ENCODE measurements at places on chromosomes 12 and 14.

- no peak for DNase-seq
These were observed 51.5 kb upstream of the CMKLR1 start for GRCh38 chr12:108390495-108391203.

GRCh38 chr12:46370792-46371717, 1.5 kb downstream of the SLC38A2 start:
- DNase-seq = peak; percentile 85

- no peak for DNase-seq
These were observed 124.2 kb upstream of the MIS18BP1 start for GRCh38 chr14:45377166-45377565.

DNA sequence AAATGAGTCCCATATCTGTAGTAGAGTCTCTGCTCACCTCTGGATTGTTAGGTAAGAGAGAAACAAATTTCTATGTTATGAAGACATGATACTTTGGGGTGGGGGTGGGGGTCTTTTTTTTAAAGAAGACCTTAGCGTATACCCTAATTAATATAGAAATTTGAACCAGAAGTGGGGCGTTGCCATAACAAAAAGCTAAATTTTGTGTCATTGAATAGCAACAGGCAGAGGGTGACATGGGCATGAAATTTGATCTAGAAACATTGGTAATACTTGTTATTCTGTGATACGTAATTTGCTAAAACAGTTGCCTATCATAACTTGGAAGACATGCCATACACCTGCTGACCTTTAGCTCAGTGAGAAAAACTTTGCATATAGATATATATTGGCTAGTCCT, 92.3 kb upstream of the SLC38A2 start:
- DNase-seq = no peak

- no peak for DNase-seq
These were observed 61.4 kb upstream of the MANSC4 start for GRCh38 chr12:27841392-27841882.

- DNase-seq = no peak
These were observed 8.0 kb upstream of the KRT8 start for GRCh38 chr12:52912711-52913430.

DNA sequence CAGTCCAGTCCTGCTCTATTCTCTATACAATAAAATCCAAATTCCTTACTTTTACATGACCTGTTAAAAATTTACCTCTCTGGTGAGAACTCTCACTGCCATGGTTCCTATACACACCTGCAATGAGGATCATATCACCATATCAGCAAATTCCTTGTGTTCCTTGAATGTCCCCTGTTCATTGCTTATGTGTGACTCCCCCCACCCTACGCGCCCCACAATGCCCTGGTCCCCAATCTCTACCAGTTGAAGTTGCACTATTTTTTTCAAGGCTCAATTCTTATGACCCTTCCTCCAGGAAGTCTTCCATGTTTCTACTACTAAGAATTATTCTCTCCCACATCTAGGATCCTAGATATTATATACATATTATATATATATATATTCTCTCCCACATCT, 82.2 kb upstream of the NEDD1 start:
- no peak for DNase-seq

GRCh38 chr12:32644431-32644830, 34.7 kb upstream of the DNM1L start:
- DNase-seq = no peak

GRCh38 chr14:103905842-103906456, 22.3 kb upstream of the TDRD9 start:
- no peak for DNase-seq

DNA sequence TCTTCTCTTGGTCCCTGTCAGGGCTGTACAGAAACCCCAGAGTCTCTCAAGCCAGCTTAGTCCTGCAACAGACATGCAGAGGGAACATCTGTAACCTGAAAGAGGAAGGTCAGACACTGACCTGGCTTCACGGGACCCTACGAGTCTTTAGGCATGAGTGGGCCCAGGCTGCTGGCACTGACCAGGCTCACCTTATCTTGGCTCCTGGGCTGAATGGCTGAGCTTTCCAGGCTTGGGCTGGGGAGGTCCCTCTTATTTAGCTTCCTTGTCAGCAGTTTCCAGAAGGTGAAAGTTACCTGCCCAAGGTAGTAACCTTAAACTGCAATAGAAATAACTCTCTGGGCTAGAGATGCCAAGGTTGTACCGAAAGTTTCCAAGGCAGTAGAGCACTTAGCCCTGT, 58.4 kb upstream of the FUT8 start:
- no peak for DNase-seq

DNA sequence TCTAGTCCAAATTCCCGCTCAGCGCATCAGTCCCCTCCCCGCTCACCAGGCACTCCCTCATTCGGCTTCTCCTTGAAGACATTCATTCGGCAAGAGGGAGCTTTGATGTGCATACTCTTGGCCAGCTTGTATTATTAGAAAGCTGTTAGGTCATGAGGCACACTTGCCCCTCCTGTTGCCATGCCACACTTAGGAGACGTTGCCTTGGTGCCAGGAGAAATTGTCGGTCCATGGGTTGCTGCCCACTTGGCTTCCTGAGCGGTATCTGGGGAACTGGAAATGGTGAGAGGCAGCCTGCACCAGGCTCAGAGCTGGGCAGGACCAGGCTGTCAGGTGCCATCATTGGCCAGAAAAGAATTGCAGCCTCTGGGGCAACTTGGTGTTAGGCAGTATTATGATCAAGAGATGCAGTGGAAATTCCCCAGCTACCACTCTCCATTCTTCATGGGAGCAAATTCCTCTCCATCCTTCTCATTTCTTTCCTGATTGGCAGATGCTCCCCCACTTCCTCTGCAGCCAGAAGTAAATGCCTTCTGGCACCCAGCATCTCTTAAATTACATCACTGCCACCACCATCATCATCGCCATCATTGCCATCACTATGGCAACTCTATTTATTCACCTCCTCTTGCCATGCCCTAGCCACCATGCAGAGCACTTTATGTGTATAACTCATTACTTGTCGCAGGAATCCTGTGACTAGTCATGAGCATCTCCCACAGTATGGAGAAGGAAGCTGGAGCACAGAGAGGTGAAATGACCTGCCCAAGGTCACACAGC, 12.4 kb downstream of the CABP1 start:
- no peak for DNase-seq

- no peak for DNase-seq
These were observed 44.7 kb downstream of the IFT81 start for GRCh38 chr12:110168732-110169455.

DNA sequence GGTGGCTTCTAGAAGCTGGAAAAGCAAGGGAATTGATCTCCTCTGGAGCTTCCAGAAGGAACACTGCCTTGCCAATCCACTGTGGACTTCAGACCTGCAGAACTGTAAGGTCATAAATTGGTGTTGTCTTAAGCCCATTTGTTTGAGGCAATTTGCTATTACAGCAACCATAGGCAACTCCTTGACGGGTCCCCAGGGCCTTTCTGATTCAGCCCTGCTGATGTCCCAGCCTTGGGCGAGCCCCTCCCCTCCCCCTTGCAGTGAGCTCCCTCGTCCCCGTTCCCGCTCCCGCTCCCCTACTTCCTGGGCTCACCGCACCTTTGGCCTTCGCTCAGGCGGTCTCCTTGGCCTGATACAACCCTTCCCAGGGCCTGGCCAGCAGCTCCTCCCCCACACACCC, 18.9 kb upstream of the DIO3 start:
- no peak for DNase-seq

- no peak for DNase-seq
These were observed 67.1 kb upstream of the TBX5 start for GRCh38 chr12:114473018-114473417.

DNA sequence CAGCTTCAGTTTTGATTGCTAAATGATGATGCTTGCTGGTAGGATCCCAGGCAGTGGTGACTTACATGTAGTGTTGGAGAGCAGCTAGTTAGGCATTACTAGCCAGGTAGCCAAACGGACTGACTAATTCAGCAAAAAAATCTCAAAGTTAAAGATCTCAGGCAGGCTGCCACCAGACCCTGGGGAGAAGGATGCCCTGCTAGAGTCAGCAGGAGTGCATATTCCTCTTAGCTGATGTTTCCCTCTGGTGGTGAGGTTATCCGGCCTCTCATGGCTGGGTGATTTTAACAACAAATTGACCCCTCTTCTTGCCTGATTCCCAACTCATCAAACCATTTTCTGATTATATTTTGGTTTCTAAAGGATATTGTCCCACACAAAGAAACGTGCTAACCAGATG, 2.8 kb downstream of the EFS start:
- no peak for DNase-seq

- no peak for DNase-seq
These were observed 5.4 kb downstream of the TMEM117 start for GRCh38 chr12:43841253-43841652.

DNA sequence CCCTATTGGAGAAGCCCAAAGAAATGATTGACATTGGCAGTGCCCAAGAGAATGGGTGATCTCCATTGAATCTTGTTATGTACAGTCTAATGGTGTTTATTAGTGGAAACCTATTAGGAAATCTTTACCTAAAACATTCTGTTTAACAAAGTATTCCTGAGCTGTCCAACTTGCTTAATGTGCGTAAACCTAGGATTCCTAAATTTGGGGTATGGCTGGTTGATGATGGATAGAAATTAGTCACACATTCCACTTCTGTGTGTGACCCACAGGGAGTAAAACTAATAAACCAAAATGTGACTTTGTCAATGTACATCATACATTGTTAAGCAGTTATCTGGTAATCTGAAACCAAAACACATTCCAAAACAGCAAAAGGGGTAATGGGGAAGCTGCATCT, 761.3 kb downstream of the FSCB start:
- no peak for DNase-seq

GRCh38 chr14:76574416-76575095, 186.7 kb upstream of the VASH1 start:
- no peak for DNase-seq

- DNase-seq = no peak
These were observed 391.3 kb downstream of the FLRT2 start for GRCh38 chr14:85921241-85921640.

GRCh38 chr14:102993523-102993922, 63.8 kb downstream of the CDC42BPB start:
- DNase-seq = no peak

DNA sequence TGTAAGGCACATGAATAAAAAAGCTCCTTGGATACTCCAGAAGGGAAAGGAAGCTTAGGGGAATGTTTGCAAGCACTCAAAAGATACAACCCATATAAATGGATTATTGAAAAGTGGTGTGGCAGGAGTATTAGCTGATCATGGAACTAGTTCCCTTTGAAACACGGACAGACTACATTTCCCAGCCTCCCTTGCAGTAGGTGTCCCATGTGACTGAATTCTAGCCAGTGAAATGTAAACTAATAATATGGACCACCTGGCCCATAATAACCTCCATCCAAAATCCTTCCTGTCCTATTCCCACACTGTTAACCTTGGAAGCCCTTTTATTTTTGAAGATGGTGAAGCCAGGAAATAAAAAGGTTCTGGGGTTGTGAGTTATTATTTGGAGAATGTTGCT, 242.3 kb downstream of the SUDS3 start:
- DNase-seq = no peak

DNA sequence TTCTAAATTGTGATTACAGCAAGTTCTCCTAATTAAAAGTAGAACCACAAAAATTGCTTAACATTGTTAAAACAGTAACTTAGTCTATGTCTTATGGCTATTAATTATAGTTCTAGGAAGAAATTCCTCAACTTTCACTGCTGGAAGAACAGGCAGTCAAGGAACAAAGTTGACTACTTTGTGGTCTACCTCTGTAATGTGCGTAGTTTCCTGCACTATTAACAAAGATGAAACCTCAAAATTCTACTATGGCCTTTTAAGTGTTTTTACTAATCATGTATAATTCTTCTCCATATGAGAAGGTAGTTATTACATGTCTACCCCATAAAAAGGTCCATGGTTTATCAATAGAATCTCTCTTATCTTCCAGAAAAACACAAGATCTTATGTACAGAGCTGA, 7.6 kb downstream of the RASSF9 start:
- no peak for DNase-seq

GRCh38 chr12:12837025-12837812, 24.1 kb downstream of the DDX47 start:
- peak; percentile 78 for DNase-seq

DNA sequence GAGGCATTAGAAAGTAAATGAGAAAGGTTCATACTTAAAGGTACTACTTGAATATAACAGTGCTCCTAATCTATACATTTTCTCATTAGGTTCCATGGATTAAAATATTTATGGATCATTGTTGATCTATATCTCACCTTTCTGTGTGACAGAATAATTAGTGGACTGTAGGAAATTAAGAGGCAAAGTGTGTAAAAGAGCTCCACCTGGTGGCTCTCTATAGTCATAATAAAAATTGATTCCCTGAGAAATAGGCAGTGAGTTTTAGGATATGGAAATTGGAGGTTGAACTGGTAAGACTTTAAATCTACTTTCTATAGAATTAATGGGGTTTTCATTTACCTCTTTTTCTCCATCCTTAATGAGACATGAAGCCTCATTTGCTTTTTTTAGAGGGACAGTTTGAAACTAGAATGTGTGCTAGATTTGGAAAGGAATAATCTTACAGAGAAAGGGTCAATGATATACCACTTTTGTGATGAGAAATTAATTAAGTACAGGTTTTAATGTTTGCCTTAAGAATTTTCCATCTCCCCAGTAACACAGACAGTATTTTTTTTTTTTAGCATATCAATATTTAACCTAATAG, 11.8 kb upstream of the DERA start:
- DNase-seq = no peak

- DNase-seq = peak; percentile 48
These were observed 147.6 kb downstream of the PAH start for GRCh38 chr12:102769323-102769916.

- peak; percentile 42 for DNase-seq
These were observed 229.2 kb downstream of the EMP1 start for GRCh38 chr12:13425766-13426165.

- DNase-seq = peak; percentile 23
These were observed 38.5 kb downstream of the PTGER2 start for GRCh38 chr14:52352569-52352968.

GRCh38 chr14:81305743-81306142, 85.0 kb upstream of the GTF2A1 start:
- no peak for DNase-seq

GRCh38 chr12:129606239-129606638, 297.6 kb downstream of the TMEM132D start:
- no peak for DNase-seq

- no peak for DNase-seq
These were observed 126.8 kb upstream of the NCOR2 start for GRCh38 chr12:124694250-124694649.

DNA sequence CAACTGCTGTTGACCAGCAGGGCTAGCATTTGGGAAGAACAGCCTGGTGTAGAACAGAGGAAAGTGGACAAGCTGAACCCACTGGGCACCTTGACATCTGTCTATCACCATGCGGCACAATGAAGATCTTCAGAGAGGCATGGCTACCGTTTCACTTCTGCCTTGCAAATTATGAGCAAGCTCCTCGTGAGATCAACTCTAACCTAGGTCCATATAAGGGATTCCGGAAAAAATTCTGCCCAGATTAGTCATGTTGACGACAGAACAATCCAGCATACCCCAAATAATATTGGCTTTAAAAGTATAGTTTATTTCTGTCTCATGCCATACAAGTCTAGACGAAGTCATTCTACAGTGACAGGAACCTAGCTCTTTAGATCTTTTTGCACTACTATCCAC, 91.6 kb upstream of the ATF7IP start:
- DNase-seq = peak; percentile 57

GRCh38 chr14:68248481-68249255, 429.1 kb downstream of the RAD51B start:
- peak; percentile 81 for DNase-seq
